ENCODE measurements at places on chromosomes 6 and 20.

DNA sequence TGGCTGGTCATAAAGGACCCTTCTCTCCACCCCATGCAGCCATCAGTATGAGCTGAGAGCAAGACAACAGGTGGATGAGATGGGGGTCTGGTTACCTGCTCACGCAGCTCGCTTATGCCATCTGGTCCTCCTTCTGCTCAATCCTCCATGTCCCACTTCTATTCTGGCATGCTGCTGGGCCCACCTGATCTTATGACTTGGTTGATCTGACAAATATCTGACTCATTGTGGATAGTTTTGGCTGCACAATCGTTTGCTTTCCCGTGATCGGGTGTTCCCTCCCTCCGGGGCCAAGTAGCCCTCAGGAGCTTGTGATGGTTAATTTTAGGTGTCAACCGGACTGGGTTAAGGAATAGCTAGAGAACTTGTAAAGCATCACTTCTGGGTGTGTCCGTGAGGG lies 26.6 kb upstream of the ELMO2 start:
- no peak for DNase-seq

- no peak for DNase-seq
These were observed 9.8 kb downstream of the NEDD9 start for GRCh38 chr6:11222385-11223277.

DNA sequence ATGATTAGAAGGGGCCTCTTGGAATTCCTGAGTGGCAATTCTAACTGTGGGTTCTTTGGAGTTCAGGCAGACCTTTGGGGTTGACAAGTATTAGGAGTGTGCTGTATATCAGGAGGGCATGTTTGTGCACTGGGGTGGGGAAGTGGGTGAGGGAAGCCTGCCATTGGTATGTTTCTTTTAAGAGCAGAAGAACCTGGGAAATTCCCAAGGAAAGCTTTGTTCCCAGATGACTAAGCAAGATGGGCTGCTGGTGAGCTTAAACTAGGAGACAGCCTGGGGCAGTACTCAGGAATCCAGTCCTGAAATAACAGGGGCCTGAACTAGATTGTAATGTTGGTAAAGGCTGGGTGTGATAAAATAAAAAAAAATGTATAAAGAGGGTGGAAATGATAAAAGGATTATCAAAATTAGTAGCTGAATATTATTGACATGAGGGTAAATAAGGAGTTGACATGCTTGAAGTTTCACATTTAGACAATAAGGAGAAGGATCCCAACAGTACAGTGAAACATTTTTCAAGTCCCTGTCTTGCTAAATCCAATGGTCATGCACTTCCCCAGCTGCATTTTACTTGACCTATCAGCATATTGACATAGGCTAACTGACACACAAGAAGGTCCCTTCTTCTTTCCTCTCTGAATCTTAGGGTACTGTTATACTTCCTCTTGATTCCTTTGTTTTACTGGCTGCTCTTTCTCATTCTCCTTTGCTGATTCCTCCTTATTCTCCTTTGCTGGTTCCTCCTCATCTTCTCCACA lies 18.4 kb upstream of the IFNGR1 start:
- no peak for DNase-seq

GRCh38 chr6:112062966-112063365 lies 9.1 kb downstream of the CCN6 start:
- no peak for DNase-seq

- no peak for DNase-seq
These were observed 12.6 kb downstream of the TUBB2B start for GRCh38 chr6:3214898-3215297.

DNA sequence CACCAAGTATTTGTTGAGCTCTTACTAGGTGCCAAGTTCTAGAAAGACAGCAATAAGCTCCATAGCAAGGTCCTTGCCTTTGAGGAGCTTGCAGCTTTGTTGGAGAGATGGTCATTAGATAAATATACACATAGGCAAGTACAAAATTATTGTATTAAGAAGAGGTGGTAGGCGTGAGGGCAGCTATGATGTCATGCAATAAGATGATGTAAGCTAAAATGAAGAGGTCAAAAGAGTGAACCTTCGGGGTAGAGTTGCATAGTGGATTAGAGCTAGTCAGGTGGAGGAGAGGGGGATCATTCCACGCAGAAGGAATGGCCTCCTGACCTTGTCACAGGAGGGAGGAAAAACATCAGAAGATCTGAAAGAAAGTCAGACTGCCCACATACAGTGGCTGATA lies 141.9 kb upstream of the PCSK2 start:
- DNase-seq = no peak

DNA sequence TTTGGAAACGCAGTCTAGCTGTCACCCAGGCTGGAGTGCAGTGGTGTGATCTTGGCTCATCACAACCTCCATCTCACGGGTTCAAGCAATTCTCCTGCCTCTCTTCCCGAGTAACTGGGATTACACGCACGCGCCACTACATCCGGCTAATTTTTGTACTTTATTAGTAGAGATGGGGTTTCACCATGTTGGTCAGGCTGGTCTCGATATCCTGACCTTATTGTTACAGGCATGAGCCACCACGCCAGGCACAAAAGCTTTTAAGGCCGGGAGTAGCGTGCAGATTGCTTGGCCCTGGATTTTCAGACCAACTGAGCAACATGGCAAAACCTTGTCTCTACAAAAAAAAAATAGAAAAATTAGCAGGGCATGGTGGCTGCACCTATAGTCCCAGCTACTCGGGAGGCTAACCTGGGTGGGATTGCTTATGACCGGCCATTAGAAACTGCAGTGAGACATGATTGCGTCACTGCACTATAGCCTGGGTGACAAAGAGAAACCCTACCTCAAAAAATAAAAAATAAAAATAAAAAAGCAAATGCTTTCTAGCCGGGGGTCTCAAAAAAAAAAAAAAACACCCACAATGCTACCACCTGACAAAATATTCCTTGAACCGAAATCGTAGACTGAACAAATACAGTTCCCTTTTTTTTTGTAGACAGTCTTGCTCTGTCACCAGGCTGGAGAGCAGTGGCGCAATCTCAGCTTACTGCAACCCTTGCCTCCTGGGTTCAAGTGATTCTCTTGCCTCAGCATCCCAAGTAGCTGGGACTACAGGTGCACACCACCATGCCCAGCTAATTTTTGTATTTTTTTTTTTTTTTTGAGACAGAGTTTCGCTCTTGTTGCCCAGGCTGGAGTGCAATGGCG lies 15.0 kb downstream of the RBM39 start:
- no peak for DNase-seq

All from SK-N-DZ (cell line).